ENCODE measurements at places on chromosomes 6 and 20. TPM values are rescaled to one million over a fixed set of nuclear protein-coding genes. Genes with fewer than 3 reads are reported as not detected.

Gene IRAK1BP1
- total RNA-seq = 2.6 TPM

DNA sequence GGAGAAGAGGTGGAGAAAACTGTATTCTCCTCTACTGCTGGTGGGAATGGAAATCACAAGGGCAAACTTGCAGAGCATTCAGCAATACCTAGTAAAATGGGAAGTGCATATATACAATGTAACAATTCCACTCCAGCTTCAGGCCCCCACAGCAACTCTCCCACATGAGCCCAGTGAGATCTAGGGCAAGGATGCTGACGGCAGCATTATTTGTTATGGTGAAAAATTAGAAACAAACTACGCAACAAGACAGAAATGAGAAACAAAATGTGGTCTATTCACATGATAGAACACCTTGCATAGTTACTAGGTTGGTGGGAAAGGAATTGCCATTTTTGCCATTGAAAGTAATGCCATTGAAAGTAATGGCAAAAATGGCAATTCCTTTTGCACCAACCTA is 98.9 kb upstream of the SRSF6 start:
- no peaks in the 10 kb centered on the region for H3K36me3 ChIP-seq
- DNase-seq = no peak
- H3K4me3 ChIP-seq = no peak overlapping the region
- H3K4me1 ChIP-seq = no peaks in the 10 kb centered on the region
- peaks cover 26% of the 10 kb centered on the region for H3K27me3 ChIP-seq

DNA sequence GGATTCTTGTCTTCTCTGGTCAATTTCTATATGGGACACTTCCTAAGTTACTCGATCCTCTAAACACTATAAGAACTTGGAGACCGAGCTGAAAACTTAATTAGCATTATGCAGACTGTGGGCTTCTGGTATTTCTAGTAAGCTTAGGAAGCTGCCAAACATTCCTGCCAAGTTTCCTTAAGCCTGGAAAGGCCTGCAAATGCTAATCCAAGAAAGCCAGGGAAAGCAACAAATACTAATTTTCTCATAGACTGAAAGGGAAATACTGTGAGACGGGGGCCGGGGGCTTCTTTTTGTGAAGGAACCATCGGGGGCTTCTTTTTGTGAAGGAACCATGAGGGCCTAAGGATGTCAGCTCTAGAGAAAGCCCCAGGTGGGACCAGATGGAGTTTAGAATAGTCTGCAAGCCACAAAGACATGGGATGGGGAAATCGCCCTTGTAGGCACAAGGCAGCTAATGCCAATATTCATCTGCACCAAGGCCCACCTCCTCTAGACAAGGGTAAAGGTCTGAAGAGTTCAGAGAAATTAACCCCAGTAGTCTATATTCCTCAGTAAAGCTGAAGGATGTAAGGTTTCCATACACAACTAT is 332.4 kb upstream of the PRDM1 start:
- no peak for DNase-seq
- H3K27me3 ChIP-seq = no peaks in the 10 kb centered on the region
- H3K4me1 ChIP-seq = no peaks in the 10 kb centered on the region
- no peak overlapping the region for H3K27ac ChIP-seq
- H3K36me3 ChIP-seq = no peaks in the 10 kb centered on the region

- no peaks in the 10 kb centered on the region for H3K4me1 ChIP-seq
- peaks cover 12% of the 10 kb centered on the region for H3K27me3 ChIP-seq
- H3K4me3 ChIP-seq = no peak overlapping the region
- DNase-seq = no peak
- H3K36me3 ChIP-seq = no peaks in the 10 kb centered on the region
These were observed 222.1 kb upstream of the ARID1B start for GRCh38 chr6:156555116-156555515.

Gene EDN3
- total RNA-seq = not detected

Gene PKIB
- 21.9 TPM for total RNA-seq

Gene LY6G6D
- total RNA-seq = not detected

Gene SLC17A2
- total RNA-seq = not detected

GRCh38 chr20:50690650-50691572 is at the start of gene RIPOR3:
TSS of gene RIPOR3 (minus strand) at chr20:50691542. CDS start at chr20:50691128, 414 bp downstream.
- H3K36me3 ChIP-seq = peaks cover 29% of the 10 kb centered on the region
- peak within 1 kb of the TSS; percentile 85 for H3K27ac ChIP-seq
- H3K27me3 ChIP-seq = no peaks in the 10 kb centered on the region
- peak within 1 kb of the TSS; percentile 52 for H3K4me3 ChIP-seq
- peak; percentile 97 for DNase-seq

DNA sequence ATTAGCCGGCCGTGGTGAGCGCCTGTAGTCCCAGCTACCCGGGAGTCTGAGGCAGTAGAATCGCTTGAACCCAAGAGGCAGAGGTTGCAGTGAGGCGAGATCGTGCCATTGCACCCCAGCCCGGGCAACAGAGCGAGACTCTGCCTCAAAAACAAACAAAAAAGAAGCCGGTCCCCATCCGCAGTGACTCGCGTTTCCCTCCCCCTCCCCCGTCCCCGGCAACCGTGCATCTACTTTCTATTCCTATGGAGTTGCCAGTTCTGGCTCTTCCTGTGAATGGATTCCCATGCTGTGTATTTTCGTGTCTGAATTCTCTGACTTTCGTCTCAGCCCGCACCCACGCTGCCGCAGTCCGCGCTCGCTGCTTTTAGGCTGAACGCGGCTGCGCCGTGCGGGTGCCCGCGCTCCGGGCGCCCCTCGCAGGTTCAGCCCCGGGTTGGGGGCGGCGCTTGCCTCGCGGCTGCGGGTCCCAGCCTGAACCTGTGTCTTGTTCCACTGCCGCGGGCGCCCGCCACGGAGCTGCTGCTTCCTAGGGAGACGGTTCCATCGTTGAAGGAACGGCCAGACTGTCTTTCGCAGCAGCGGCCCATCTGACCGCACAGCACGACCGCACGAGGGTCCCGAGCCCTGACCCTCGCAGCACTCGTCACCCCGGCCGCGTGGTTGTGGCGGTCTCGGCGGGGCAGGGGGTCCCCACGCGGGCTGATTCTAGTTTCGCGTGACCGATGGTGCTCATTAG is 1.1 kb upstream of the MRGBP start:
- H3K27me3 ChIP-seq = no peaks in the 10 kb centered on the region
- H3K4me1 ChIP-seq = peaks cover 10% of the 10 kb centered on the region
- H3K27ac ChIP-seq = peak overlapping the region; percentile 88
- H3K4me3 ChIP-seq = peak overlapping the region; percentile 61

- no peaks in the 10 kb centered on the region for H3K36me3 ChIP-seq
- no peak overlapping the region for H3K27ac ChIP-seq
- H3K27me3 ChIP-seq = no peaks in the 10 kb centered on the region
- no peaks in the 10 kb centered on the region for H3K4me1 ChIP-seq
- no peak overlapping the region for H3K4me3 ChIP-seq
- no peak for DNase-seq
These were observed 35.1 kb upstream of the ANKEF1 start for GRCh38 chr20:9999645-10000044.

Gene COL19A1
- total RNA-seq = not detected

- no peak for DNase-seq
- no peaks in the 10 kb centered on the region for H3K36me3 ChIP-seq
- no peak overlapping the region for H3K4me3 ChIP-seq
- H3K4me1 ChIP-seq = no peaks in the 10 kb centered on the region
- H3K27me3 ChIP-seq = no peaks in the 10 kb centered on the region
These were observed 24.2 kb upstream of the SNX9 start for GRCh38 chr6:157798851-157799250.

GRCh38 chr6:165686596-165687365 is 23.7 kb upstream of the PDE10A start:
- no peaks in the 10 kb centered on the region for H3K4me1 ChIP-seq
- no peak overlapping the region for H3K4me3 ChIP-seq
- H3K36me3 ChIP-seq = no peaks in the 10 kb centered on the region
- no peak overlapping the region for H3K27ac ChIP-seq

Gene NFKBIE
- total RNA-seq = 14.0 TPM

Gene SLC12A5
- 5.3 TPM for total RNA-seq

- no peaks in the 10 kb centered on the region for H3K4me1 ChIP-seq
- H3K4me3 ChIP-seq = no peak overlapping the region
- peak; percentile 61 for DNase-seq
These were observed 433.5 kb downstream of the RFPL4B start for GRCh38 chr6:112780498-112781096.

Gene ZNF76
- 13.1 TPM for total RNA-seq

Gene GFRAL
- not detected for total RNA-seq

- no peak overlapping the region for H3K4me3 ChIP-seq
- no peaks in the 10 kb centered on the region for H3K27me3 ChIP-seq
- H3K36me3 ChIP-seq = no peaks in the 10 kb centered on the region
- no peak overlapping the region for H3K27ac ChIP-seq
- DNase-seq = no peak
These were observed 111.8 kb downstream of the FOXA2 start for GRCh38 chr20:22472447-22473100.

DNA sequence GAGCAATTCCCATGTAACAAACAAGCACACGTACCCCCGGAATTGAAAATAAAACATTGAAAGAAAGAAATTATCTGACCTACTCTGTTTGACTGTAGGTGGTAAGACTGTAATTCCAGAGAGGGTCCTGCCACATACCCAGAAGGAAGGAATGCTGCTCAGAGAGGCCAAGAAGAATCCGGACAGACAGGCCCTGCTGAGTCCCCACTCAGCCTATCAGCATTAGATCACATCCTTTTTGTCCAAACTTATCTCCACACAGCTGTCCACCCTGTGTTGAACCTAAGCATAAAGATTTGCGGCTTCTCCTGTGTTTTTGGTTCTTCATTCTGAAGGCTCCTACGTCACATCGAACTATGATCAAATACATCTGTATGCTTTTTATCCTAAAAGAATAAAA is 591.9 kb downstream of the QKI start:
- DNase-seq = no peak
- H3K4me3 ChIP-seq = no peak overlapping the region
- H3K36me3 ChIP-seq = no peaks in the 10 kb centered on the region
- no peaks in the 10 kb centered on the region for H3K4me1 ChIP-seq
- no peaks in the 10 kb centered on the region for H3K27me3 ChIP-seq

GRCh38 chr6:10837622-10837994 is 731 bp downstream of the MAK start:
- H3K27me3 ChIP-seq = no peaks in the 10 kb centered on the region
- peaks cover 14% of the 10 kb centered on the region for H3K4me1 ChIP-seq

DNA sequence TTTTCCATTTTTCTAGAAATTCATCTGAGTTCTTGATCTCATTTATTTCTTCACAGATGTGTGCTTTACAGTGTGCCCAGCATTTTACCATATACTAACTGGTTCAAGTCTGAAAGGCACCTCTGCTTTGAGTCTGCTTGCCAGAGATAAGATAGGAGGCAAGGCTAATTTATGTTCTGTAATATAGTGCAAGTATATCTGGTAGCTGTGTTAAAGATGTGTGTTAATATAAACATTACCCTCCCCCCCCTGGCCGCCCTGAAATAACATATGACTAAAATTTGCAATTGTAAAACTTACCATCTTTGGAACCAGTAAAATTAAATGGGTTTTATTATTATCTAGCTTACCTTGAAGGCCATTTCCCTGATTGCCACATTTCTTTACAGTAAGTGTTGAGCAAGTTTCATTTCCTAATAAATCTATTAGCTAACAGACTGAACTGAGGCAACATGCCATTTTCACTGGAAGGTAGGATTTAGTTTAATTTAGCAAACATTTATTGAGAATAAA is 2.7 kb downstream of the FBXO9 start:
- H3K36me3 ChIP-seq = peaks cover 39% of the 10 kb centered on the region
- peak overlapping the region; percentile 88 for H3K27ac ChIP-seq
- 0 out of 2 replicates have a peak overlapping the region, but pooled peaks have one; percentile 84 for H3K4me3 ChIP-seq
- H3K4me1 ChIP-seq = peaks cover 23% of the 10 kb centered on the region

- peaks cover 47% of the 10 kb centered on the region for H3K4me1 ChIP-seq
- no peaks in the 10 kb centered on the region for H3K27me3 ChIP-seq
- H3K27ac ChIP-seq = no peak overlapping the region
- no peak overlapping the region for H3K4me3 ChIP-seq
These were observed 79.5 kb downstream of the MYB start for GRCh38 chr6:135260612-135261011.

Gene CLDN20
- total RNA-seq = not detected

- H3K4me1 ChIP-seq = no peaks in the 10 kb centered on the region
- DNase-seq = no peak
- no peak overlapping the region for H3K27ac ChIP-seq
- peaks cover 10% of the 10 kb centered on the region for H3K27me3 ChIP-seq
- H3K4me3 ChIP-seq = no peak overlapping the region
- H3K36me3 ChIP-seq = no peaks in the 10 kb centered on the region
These were observed 125.7 kb upstream of the RIPOR2 start for GRCh38 chr6:25061289-25061936.

GRCh38 chr6:121971931-121972335 is 427.5 kb upstream of the HSF2 start:
- H3K4me1 ChIP-seq = no peaks in the 10 kb centered on the region
- no peak overlapping the region for H3K4me3 ChIP-seq
- no peaks in the 10 kb centered on the region for H3K27me3 ChIP-seq

DNA sequence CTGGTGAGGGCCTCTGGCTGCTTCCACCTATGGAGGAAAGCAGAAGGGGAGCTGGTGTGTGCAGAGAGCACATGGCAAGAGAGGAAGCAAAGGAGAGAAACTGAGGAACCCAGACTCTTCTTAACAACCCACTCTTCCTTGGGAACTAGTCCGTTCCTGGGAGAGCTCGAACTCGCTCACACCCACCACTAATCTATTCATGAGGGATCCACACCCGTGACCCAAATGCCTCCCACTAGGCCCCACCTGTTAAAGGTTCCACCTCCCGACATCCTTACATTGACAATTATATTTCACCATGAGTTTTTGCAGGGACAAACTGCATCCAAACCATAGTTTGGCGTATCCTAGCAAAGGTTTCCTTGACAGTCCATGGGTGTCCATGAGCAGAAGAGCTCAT is 123.2 kb downstream of the TBC1D7 start:
- peaks cover 49% of the 10 kb centered on the region for H3K27me3 ChIP-seq
- no peaks in the 10 kb centered on the region for H3K36me3 ChIP-seq
- 0 out of 2 replicates have a peak, but pooled peaks cover 3% of the 10 kb centered on the region for H3K4me1 ChIP-seq
- H3K27ac ChIP-seq = no peak overlapping the region
- no peak overlapping the region for H3K4me3 ChIP-seq
- DNase-seq = no peak

DNA sequence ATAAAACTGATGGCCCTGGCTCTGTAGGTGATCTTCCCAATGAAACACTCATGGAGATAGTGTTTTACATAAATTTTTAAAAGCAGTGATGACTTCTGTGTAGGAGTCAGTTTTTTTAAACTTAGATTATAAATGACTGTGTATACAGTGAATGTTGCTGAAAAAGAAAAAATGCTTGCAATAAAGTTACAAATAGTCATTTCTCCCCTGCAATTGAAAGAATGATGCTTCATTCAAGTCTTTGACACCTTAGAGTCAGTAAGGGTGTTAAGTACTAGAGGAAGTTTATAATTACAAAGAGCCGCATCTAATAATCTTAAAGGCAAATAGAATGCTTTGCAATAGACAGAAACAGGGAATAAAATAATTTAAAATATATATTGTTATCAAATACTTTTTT is 27.6 kb downstream of the ZNF292 start:
- no peak overlapping the region for H3K4me3 ChIP-seq
- no peak for DNase-seq
- no peak overlapping the region for H3K27ac ChIP-seq

Gene CPNE5
- total RNA-seq = 0.47 TPM

DNA sequence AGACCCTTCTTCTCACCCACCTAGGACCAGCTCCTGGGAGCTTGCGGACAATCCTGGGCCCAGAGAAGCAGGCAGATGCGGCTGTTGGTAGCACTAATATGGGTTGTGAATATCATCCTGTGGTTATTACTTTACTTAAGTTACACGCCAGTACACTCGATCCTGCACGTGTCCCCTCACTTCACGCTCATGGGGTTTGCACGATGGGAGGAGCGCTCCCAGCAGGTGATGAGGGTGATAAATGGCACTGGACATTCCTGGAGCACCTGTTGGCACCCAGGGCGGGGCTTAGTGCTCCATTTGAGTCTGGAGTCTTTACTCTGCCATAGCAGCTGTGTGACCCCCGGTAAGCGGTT is 335.1 kb downstream of the PREX1 start:
- H3K36me3 ChIP-seq = no peaks in the 10 kb centered on the region
- no peak overlapping the region for H3K27ac ChIP-seq
- peaks cover 4% of the 10 kb centered on the region for H3K27me3 ChIP-seq

GRCh38 chr20:20417876-20418676 is 50.2 kb downstream of the INSM1 start:
- no peaks in the 10 kb centered on the region for H3K36me3 ChIP-seq
- H3K4me3 ChIP-seq = no peak overlapping the region
- no peak overlapping the region for H3K27ac ChIP-seq
